ENCODE measurements at places on chromosomes 13 and 19.

- DNase-seq, result no peak
These were observed 199.2 kb downstream of the COL4A1 start for GRCh38 chr13:110107568-110108347.

DNA sequence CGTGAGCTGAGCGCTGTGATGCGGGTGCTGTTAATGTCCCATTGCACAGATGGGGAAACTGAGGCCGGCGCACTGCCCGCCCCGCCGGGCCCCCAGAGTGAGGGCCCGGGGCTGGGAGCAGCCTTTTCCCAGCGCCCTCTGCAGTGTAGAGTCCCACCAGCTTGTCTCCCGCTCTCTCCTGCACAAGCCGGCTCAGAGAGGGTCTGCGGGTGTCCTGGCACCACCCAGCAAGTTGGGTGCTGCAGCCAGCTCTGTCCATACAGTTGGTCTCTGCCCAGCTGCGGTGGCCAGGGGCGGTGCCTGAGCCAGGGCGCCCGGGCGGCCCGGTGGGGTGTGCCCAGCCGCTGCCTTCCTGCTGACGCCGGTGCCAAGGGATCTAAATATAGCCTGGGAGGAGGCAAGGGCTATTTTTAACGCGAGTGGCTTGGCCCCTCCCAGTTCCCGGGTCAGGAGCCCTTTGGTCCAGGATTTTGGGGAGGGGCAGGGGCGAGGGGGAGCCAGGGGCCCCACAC, 19.3 kb downstream of the GADD45B start:
- DNase-seq, result peak; percentile 79

DNA sequence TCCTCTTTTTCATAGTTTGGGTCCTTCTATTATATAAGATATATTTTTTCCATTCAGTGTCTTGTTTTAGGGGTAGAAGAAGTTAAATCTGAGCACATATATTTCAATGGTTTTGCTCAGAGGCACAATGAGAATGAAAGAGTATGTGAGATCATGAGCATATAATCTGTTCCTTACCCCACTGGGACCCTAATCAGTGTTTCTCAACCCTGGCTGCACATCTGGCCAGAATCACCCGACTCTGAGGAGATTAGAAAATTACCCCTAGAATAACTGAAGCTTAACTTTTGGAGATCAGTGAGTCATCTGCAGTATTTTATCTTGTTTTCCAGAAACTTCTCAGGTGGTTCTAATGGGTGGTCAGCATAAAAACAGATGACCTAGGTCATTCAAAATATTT, 782 bp downstream of the CYSLTR2 start:
- DNase-seq, result no peak

DNA sequence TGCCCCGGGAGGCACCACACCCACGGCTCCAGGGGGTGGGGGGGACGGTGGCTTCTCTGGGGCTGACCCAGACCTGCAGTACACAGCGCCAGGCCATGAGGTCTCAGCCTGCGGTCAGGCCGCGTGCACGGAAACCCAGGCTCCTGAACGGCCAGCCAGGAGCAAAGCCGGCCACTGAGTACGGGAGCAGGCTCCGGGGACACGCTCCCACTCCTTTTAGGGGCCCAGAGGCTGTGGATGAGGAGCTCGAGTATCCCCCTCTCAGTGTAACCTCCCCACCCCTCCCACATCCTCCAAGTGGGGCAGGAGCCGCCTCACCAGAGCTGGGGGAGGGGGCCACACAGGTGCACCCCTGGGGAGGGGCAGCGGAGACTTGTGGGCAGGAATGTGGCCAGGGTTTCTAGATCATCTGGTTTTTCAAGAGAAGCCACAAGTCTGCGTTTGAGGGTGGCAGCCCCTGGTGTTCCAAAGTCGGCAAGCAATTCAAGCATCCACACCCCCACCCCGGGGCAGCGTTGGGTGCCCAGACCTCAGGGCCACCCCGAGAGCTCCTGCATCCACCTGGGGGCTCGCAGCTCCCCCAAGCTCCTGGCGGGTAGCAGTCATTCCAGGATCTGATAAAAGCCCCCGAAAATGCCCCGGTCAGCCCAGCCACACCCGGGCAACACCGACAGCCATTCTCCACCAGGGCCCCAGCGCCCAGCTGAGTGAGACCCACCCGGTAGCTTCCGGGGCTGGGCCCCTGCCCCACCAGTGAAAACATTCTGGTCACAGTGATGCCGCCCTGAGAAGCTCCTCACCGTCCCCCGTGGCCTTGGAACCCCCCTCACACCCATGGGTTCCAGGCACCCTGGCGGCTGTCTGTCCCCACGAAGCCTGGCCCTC, 6.1 kb downstream of the SBNO2 start:
- no peak for DNase-seq

DNA sequence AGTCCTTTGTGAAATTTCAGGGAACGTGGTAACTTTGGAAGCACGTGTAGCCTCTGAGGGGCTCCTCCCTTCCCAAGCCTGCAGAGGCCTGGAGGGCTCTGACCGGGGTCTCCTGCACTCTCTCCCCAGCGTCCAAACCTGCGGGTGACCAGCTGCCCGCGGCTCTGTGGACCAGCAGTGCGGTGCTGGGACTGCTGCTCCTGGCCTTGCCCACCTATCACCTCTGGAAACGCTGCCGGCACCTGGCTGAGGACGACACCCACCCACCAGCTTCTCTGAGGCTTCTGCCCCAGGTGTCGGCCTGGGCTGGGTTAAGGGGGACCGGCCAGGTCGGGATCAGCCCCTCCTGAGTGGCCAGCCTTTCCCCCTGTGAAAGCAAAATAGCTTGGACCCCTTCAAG, 2.7 kb upstream of the TPGS1 start:
- no peak for DNase-seq

DNA sequence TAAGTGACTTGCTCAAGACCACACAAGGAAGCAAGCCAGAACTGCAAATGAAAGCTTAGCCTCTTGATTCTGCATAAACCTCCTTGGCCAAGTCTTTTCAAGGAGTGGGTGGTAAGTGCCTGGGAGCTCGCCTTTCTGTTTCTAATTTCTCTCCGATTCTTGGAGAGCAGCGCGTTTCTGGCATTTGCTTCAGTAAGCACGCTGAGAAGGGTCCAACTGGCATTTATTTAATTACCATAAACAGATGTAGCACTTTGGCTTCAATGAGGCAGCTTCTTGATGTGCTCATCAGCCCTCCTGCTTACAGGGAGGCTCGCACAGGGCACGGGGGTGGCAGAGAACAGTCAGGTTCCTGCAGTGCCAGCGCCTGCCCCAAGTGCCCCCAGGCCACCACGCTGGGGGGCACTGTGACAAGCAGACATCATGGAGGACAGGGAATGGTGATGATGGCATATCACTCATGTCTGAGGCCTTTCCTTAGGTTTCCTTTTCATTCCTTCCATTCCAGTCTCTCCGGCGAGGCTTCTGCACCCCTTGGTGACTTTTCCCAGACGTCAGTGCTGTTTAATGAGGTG, 13.3 kb downstream of the SIAH3 start:
- no peak for DNase-seq

GRCh38 chr19:29815231-29815630, 3.4 kb downstream of the CCNE1 start:
- DNase-seq, result no peak

DNA sequence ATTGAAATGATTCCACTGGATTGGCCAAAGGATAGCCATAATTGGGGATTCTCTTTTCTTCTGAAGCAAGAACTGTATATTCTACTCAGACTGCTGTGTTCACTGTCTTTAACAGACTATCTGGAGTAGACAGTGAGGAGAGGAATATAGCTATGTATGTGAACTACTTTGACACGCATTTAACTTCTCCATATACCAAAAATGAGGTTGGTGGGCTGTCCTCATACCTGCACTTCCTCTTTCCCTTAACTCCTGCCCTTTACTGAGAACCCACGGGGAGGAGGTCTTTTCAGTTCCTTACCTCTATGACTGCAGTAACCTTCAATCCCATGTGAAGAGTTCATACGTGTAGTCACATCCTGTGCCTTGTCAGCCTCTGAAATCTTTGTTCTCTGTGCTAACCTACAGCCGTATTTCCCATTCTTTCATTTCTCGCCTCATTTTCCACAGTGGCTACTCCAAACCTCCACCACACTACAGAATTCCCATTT, 305.8 kb downstream of the MTUS2 start:
- no peak for DNase-seq

GRCh38 chr13:75660694-75661093, 24.6 kb downstream of the LMO7 start:
- DNase-seq, result no peak

GRCh38 chr13:98942997-98943396, 34.9 kb downstream of the DOCK9 start:
- no peak for DNase-seq

DNA sequence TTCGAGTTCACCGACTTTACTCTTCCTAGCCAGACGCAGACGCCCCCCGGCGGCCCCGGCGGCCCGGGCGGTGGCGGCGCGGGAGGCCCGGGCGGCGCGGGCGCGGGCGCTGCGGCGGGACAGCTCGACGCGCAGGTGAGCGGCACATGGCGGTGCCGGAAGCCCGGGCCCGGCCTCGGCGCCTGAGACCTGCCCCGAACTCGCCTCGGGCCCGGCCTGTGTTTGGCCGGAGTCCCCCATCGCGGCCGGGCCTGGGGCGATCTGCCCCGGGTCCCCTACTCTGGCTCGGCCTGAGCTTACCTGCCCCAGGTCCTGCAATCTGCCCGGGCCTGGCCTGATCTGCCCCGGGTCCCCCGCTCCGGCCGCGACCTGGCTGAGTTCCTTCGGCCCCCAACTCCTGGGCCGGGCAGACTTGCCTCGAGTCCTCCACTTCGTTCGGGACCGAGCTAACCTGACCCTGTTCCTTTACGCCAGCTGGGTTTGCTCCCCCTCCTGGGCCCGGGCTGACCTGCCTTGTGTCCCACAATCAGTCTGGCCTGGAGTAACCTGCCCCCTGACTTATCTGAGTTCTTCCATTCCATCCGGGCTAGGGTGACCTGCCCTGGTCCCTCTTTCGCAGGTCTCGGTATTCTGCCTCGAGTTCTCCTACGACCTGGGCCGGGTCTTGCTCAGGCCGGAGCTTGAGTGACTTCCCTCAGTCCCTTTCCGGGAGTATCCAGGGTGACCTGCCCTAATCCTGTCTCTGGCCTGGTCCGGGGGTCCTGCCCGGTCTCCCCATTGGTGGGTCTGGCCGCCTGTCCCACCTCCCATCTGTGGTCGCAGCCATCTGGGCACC, 764 bp downstream of the UPF1 start:
- no peak for DNase-seq

- DNase-seq, result no peak
These were observed 12.1 kb upstream of the ERCC2 start for GRCh38 chr19:45382426-45382825.

GRCh38 chr13:31913459-31913858, 118.1 kb upstream of the FRY start:
- no peak for DNase-seq

DNA sequence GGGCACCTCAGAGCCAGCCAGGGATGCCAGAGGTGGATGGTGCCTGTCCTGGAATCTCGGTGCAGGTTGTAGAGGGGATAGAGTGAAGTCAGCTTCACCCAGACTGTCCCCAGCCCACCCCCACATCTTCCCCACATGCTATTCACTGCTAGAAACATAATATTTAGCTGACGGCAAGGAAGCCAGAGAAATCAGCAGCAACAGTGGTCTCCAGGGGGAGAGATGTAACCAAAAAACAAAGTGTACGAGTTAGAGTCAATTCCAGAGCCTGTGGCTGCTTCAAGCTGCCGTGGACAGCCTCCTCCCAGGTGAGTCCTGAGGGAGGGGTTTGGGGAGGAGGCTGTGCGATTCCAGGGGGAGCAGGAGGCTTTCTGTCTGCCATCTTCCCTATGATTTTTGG, 97.6 kb downstream of the ZNF536 start:
- DNase-seq, result no peak

Data from left forelimb (tissue), 1 donor.